Head of caudate nucleus (tissue), 42 donors: ENCODE measurements at places on chromosomes 13 and 19.

DNA sequence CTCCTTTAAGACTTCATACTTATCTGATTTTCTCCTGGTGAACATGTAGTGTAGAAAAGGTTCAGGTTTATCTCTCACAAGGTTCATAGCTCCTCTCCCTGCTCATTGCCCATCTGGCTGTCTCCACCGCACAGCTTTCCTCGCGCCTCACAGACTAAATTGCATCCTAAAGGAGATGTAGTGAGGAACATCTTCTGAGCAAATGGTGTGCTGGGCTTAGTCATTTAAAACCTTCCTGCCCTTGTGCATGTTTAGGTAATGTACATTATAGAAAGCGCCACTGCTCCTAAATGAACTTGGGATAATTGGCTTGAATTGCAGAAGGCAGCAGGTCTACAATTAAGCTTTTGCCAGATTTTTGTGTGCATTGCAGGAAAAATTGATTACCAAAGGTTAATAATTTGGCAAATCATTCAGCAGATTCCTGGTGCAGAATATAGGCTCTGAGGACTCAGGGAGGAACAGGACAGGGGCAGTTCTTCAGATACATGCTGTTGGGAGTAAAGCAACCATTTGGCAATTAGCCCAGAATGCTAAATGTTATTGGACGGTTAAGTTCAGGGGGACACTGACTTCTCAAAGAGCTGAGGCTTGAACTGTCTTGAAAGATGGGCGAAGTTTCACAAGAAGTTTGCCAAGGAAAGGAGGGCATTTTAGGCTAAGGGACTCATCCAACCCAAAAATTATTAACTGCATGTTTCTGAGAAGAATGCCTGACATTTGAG, 108.4 kb upstream of the CLDN10 start:
- DNase-seq = no peak

- no peak for DNase-seq
Measured at GRCh38 chr13:24631922-24632321, 48.3 kb upstream of the ATP12A start.

DNA sequence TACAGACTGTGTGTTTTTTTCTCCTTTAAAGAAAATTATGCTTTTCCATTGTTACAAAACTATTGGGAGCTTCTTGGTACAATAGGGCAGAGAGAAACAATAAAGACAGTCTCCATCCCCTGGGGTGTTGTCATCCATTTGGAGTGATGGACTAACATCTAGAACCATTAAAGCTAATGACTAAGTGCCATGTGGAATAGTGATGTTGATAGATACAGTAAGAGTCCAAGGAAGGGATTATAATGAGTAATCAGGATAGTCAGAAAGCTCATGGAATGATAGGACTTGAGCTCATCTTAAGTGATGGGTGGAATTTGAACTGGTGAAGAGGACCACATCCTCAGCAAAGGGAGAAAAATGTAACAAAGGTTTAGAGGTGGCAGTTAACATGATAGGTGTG, 24.1 kb upstream of the FRY start:
- no peak for DNase-seq

DNA sequence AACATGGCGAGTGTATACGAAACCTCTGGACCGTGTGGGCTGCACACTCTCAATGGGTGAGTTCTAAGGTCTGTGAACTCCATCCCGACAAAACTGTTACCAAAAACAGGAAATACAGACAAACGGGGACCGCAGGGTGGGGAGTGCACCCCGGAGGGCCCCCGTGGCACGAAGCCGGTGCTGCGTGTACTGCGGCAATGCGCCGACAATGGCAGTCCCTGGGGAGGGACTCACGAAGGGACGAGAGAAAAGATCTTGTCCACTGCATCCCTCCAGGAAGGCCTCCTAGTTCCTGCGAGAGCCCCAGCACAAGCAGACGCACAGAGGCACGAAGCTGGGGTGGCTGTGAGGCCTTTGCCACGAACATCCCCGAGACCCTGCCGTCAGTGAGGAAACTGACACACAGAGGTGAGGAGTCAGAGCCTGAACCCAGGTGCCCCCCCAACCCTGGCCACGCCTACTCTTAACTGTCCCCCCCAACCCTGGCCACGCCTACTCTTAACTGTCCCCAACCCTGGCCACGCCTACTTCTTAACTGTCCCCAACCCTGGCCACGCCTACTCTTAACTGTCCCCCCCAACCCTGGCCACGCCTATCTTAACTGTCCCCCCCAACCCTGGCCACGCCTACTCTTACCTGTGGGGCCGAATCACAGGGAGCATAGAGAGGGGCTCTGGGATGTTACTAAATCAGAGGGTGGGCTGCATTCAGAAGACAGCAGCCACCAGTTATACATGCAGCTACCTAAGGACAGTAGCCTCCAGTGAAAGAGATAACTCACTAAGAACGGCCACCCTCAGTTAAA, 4.2 kb downstream of the MED16 start:
- DNase-seq = no peak

- no peak for DNase-seq
Measured at GRCh38 chr13:100388923-100389322, 199.7 kb downstream of the GGACT start.

DNA sequence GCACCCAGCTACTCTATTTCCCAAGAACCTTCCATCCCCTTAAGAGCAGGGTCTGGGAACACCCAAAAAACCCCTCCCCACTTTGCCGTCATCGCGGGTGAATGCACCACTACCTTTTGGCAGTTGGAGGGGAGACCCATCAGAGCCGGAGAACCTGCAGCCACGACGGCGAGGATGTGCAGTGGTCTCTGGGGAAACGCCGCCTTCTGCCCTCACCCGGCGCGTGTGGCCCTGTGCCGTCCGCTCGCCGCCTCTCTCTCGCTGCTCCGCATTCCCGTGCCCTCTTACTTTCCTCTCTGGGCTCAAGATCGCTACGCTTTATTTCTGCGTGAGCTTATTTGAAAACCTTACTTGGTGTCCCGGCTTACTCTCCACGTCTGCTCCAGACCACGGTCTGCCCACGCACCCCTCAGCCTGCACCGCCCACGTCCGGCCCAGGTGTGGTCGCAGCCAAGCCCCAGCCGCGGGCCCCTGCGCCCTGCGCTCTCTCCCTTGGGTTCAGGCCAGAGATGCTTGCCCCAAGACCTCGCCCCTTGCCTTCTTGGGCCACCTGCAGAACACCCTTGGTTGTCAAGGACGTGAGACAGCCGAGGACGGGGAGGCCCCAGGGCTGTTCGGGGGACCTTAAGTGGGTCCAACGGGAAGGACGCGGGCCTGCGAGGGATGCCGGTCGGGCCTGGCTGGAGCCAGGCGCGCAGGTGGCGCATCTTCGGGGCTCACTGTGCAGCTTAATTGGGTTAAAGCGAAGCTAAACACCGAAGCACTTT, 2.0 kb upstream of the MAB21L1 start:
- DNase-seq = no peak

- no peak for DNase-seq
Measured at GRCh38 chr13:76339649-76340048, 546.6 kb downstream of the KCTD12 start.

DNA sequence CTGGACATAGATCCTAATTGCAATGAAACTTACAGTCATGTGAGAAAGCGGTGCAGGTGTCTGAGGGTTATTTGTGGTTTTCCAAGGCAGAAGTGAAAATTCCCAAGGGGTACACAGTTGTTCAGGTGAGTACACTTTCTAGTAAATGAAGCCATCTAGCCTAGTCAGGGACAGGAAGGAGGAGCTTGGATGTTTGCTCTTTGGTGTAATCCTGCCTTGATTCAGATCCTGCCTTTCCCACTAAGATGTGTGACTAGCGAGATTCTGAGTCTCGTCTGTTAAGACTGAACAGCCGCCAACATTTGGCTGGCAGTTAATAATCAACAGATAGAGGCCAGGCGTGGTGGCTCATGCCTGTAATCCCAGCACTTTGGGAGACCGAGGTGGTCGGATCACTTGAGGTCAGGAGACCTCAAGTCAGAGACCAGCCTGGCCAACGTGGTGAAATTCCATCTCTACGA, 2.5 kb downstream of the RPS9 start:
- DNase-seq = no peak

DNA sequence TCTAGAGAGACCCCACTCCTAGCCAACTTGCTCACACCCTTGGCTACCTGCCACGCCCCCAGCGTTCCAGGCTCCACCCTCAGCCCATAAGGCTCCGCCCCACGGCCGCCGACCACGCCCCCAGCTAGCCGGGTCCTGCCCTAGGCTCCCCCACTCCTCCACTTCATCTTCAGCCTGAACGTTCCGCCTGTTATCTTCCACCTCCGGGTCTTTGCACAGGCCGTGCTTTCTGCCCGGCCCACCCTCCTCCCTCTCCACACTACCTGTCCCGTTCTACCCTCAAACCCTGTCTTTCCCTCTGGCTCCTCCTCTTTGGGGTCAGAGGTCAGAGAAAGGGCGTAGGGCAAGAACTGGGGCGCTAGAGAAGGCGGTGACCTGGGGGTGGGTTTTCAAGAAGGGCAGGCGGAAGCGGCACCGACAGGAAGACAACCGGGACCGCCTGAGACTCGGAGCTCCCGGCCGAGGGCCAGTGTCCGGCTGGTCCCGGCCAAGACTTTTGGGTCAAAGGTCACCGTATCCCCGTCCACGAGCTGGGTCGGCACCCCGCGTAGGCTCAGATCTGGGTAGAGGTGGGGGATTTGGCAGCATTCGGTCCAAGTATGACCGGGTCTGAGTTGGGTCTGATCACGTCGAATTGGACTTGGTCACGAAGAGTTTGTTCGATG, 2.2 kb downstream of the PDE4C start:
- DNase-seq = peak; percentile 56

DNA sequence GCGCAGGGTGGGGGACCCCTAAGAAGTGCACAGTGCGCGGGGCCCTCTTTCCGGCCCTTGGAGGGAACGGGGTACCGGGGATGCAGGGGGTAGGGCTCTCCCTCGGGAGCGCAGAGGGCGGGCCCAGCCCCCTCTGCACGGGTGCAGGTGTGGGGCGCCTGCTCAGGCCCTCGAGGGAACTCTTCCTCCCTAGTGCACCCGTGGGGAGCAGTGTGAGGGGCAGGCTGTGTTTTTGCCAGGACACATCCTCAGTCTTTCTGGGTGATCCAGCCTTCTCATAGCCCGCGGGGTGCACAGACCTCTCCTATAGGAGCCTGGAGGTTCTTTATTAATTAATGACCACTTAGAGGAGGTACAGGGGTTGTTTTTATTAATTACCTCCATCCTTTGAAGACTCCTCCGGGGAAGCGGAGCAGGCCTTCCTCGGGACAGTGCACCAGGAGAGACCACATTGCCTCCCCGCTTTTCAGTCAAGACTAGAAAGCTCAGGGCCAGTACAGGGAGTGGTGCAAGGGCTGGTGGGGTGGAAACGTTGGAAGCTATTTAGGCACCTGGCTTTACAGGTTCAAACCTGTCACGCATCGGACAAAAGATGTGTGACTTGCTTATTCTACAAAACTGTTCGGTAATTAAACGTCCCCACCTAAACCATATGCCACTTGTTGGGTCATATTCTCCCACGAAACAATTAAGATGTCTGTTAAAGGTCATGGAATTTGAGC, 598 bp upstream of the GJB6 start:
- DNase-seq = no peak

DNA sequence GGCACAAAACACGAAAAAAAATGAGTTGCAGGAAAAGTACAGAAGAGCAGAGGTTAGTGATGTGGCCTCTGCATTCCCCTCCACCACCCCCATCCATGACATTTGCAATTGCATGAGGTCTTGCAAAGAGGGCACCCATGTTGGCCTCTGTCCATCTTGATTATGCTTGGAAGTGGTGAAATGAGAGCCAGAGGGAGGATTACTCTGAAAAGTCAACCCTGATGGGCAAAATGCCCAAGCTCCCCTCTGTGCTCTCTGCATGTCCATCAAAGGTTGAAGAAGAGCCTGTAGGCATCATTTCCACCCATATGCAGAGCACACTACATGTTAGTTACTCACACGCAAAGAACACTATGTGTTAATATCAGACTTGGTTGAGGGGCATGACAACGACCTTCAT, 71.4 kb downstream of the SLC15A1 start:
- no peak for DNase-seq

DNA sequence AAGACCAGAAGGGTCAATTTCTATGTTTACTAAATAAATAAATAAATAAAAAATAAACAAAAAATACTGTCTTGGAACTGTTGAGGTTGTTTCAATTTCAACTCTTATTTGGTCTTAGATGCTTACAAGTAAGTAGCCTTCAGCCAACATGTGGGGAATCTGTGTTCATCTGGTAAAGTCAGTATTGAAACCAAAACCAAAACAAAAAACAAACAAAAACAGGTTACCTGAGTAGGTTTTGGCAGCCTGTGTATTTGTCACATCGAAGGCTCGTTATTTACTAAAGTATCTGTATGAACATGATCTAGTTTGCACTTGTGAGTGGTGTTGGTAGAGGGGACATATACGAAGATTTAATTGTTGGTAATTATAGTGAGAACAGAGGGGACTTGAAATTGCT, 471.5 kb downstream of the SLITRK5 start:
- DNase-seq = no peak

GRCh38 chr19:51599084-51599483, 28.0 kb downstream of the ZNF175 start:
- no peak for DNase-seq

- no peak for DNase-seq
Measured at GRCh38 chr19:55228403-55229031, at the start of gene TMEM86B. Gene TMEM86B, minus strand, starts transcription at chr19:55228763. Its CDS starts 22 bp downstream, at chr19:55228741.

- no peak for DNase-seq
Measured at GRCh38 chr13:59111751-59112171, 1052.0 kb downstream of the DIAPH3 start.

DNA sequence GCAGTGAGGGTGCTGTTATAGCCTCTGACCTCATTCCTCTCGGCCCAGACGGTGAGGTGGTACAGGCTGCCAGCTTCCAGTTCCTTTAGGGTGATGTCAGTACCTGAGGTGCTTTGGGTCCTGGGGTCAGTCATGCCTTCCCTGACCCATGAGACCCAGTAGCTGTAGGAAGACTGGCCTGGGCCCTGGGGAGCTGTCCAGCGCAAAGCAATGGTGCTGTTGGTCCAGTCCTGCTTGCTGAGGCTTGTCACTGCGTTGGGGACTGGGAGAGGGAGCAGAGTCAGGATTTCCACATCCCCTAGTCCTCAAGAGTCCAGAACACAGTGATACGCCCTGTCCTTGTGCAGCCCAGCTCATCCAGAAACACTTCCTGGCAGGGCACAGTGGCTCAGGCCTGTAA, 10.7 kb downstream of the PTPRH start:
- no peak for DNase-seq

DNA sequence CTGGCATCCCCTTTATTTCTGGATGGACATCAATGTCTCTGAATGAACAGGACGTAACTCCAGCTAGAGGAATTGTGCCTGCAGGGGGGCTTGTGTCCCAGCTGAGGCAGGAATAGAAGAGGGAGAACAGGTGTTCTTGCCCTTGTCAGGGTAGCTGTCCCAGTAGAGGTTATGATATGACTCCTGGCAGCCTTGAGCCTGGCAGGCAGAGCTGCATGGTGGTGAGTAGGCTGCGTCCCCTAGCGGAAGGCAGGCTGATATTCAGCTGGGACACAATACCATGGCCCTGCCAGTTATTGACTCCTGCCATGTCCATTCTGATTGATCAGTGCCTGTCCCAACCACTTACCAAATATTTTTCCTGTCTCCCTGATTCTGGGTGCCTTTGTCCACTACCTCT, 197.2 kb downstream of the RAP2A start:
- no peak for DNase-seq
